ENCODE measurements at places on chromosomes 3 and 15.

DNA sequence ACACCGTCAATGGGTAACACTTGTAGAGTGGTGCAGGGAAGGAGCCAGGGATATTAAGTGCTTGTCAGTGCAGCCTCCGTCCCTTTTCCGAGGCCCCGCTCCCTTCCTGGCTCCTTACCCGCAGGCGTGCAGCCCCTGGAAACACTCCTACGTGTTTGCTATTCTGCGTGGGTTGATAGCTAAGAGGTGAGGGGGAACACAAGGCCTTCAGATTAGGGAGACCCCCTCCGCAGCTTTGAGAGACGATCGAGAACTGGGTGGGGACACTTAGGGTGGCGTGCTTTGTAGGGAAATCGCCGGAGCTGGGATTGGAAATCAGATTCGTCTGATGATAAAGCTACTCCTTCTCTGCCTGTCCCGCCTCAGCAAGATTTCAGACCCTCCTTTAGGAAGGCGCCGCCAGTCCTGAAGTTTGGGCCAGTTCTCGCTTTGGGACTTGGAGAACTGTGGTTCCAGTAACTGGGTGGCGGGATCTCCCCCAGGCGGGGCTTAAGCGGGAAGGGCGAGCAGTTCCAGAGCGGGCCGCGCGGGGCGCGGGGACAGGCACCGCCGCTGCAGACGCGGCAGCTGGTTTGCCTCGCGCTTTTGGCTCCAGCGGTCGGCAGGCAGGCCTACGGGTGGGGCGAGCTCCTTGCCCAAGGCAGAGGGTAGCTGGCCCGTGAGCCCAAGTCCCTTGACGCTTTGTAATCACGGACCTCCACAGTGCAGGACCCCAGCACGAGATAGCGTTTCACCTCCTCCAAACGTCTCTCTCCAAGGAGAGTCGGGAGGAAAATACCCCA lies 8.0 kb upstream of the FAM107A start:
- DNase-seq: peak; percentile 29

DNA sequence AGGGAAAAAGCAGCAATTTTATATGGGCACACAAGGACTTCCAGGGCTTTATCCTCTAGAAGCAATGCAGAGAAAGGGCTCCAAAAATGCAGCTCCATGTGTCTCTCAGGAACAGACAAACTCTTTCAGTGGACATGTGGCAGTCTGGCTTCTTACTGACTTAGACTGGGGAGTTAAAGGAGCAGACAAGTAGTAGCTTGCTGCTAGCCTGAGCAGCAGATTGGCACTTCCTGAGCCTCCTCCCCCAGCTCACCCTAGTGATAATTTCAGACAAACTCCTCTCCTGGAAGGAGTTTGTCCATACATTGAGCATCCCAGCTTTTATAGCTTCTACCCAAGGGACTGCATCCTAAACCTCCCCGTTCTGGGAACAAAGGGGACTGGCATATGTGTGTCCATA lies 101.7 kb upstream of the MANF start:
- DNase-seq: no peak

DNA sequence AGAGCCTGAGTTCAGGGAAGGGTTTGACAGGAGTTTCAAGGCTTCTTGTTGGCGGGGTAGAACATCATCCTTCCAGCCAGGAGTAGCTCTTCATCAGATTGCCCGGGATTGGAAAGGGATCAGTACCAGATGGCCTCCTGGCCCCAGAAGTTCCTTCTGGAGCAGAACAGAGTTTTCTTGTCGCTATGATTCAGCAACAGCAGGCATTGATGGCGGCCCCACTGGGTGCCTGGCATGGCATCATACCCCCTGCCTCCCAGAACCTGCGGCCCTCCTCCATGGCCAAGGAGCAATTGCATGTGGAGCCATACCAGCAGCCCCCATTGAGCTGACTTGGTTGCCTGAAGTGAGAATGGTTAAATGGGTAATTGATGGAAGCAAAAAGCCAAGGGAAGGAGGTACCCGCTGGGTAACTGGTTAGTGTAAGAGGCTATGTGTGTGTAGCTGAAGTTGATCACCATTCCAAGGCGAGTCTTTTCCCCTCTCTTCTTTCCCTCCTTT lies 305.6 kb downstream of the PTPRG start:
- no peak for DNase-seq

- no peak for DNase-seq
Measured at GRCh38 chr3:61545716-61546115, 15.7 kb upstream of the PTPRG start.

DNA sequence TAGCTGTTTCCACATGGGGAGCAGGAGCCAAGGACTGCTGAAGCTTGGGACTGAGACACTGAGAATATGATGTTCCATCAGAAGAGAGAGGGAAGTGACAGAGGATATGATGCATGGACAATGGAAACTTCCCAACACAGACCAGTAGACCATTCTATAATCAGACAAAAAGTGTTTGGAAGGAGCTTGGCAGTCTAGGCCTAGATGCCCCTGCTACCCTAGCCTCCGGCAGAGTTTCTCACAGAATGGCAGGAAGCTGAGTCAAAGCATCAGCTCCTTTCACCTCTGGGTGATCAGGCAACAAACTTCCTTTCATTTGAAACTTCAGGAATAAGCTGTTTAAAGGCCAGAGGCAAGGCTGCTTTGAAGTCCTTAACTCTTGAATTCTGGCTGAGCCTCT lies 222.0 kb downstream of the NEK10 start:
- no peak for DNase-seq

DNA sequence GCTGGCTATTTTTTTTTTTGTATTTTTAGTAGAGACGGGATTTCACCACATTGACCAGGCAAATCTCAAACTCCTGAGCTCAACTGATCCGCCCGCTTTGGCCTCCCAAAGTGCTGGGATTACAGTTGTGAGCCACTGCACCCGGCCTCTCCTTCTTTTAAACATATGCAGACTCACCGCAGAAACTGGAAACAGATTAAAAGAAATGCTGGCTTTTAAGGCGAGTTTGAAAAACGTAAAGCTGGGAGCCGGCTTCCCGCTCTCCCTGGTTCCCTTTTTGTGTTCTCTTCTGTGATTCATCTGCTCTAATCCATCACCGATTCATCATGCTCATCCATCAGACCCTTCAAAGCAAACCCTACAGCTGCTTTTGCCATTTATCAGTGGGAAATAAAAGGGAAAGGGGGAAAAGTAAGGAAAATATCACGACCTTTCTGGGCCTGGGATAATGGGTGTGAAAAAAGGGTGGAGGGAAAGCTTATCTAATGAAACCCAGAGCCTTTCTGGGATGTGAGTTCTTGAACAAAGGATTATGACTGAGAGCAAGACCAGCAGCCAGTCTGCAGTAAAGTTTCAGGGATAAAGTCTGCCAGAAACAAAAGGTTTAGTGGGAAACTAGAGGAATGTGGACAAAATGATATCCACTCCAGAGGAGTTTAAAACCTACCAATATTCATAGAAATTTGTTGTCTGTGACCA lies 92.3 kb upstream of the LRIG1 start:
- DNase-seq: no peak

DNA sequence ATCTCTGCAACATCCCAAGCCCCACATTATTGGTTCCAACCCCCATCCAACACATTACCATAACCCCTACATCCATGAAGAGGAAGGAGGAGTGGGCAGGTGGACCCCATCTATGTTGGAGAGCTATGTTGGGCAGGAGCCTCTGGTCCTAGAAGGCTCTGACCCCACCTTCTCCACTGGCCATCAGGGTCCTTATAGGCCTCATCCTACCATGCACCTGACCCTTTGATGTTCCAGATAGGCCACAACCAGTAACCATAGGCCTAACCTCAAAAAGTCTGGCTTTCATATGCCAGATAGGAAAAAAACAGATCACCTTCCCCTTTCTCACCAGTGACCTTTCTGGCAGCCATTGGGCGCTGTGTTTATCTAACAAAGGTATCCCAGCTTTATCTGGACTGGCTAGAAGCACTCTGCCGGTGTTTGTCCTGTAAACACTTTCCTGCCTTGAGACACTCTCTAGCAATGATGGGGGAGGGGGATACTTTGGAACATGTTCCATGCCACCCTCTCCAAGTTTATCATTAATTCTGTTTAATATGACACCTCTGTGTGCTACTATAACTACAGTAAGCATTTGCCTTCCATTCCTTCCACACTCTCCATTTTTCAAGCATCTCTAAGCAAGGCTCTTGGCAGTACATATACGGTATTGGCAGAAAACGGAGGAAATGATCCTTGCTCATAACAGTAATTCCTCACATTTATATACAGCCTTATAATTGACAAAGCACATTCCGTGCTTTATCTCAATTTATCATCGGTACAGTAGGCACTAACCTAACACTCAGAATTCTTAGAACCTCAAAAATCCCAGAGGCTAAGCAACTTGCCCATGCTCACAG lies 377.1 kb downstream of the VPS13C start:
- no peak for DNase-seq

DNA sequence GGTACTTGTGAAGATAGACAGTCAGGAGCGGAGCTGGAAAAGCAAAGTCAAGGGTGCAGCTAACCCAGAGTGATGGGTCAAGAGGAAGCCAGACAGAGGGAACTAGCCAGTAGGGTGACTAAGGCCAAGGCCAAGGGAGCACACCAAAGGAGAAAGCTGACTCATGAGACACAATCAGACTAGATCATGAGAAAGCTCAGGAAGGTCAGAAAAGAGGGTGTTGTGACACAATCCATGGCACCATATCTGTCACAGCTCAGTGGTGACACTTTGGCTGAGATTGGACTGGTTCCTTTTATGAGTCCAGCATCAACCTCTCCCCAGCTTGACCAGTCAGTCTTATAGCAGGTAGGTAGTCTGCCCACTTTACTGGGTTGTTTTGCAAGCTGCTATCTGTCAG lies 22.2 kb downstream of the P2RY1 start:
- DNase-seq: no peak

GRCh38 chr15:93180656-93181055 lies 91.6 kb upstream of the RGMA start:
- no peak for DNase-seq

- no peak for DNase-seq
Measured at GRCh38 chr15:78047761-78048627, 29.5 kb downstream of the TBC1D2B start.

- DNase-seq: no peak
Measured at GRCh38 chr15:70530503-70530902, 232.9 kb downstream of the UACA start.

DNA sequence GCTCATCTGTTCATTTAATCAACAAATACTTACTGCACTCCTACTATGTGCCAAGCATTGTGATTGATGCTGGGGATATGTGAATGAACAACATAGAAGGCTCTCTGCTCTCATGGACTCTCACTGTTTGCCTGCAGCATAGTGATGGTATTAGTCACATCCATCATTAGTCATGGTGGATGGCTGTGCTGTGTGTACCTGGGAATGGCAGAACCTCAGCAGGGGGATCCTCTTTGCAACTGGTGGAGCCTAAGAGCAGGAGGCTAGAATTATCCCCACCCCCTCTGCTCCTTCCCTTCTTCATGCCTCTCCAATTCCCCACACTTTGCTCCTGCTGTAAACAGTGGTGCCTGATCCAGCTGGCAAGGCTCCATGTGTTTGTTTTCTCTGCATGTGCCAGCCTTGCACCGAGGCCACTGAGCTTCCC lies 20.5 kb downstream of the BOC start:
- DNase-seq: no peak

DNA sequence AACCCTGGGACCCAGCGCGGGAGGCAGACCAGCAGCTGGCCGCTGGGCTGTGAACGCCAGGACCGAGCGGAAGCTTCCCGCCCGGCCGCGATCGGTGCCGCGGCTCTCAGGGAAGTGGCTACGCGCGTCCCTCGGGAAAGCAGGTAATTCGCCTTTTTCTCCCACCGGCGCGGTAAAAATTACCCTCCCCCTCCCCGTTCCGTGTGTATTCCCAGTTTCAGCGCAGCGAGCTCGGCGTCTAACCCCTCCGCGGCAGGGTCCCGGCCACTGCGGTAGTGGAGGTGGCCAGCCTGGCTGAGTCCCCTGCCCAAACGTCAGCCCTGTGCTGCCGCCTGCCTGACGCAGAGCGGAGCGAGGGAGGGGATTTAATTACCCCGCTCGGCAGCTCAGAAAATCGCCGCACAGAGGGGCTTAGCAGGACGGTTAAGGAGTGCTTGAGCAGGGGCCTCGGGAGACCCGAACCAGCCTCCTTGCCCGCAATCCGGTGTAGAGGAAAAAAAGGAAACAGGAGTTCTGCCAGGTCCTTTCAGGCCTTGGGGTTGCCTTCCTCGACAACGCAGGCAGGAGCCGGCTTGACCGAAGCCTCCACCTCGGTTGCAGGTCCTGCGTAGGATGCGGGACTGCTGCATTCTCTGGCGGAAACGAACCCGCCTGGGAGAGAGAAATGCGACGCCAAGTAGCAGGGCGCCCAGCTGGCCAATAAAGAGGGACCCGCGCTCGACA lies 2.9 kb downstream of the GATA2 start:
- DNase-seq: no peak

DNA sequence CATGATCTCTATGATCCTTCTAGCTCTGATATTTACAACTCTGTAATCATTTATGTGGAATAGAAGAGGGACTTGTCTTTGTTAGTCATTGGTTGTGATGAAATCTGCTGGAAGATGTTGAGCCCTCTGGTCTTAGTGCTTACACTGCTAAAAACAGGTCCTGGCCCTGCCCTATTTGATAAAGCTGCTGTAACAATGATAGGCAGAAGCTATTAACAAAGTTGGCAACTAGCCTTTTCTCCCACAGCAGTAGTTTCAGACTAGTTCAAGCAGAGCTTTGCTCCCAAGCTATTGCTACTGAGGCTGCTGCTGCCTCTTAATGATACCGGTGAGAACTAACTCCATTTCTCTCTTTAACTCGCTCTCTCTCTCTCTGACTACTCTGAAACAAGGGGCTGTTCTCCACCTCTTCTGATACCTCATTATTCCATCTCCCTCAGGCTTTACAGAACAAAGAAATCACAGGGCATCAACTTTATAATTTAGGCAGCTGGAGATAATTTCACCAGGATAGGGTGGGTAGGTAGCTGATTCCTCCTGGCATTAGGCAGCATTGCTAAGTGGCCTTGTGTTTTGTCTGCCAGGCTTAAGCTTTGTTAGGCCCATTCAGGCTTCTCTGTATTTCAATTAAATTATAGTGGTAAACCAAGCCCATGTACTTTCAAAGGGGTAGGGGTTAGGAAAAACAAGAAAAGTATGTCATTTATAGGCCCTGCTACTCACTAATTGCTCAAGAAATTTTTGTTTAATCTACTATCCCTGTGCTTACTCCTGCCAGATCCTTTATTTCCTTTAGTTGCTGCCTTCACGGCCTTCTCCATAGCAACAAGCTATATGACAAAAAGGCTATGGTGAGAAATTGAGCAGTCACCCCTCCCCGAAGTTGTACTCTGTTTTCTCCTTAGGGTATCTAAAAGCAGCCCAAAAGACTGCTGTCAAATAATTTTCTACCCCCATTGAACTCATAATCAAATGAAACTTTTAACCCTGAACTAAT lies 139.6 kb downstream of the RBPMS2 start:
- peak; percentile 57 for DNase-seq

- DNase-seq: no peak
Measured at GRCh38 chr3:185797108-185797881, 27.5 kb downstream of the IGF2BP2 start.

DNA sequence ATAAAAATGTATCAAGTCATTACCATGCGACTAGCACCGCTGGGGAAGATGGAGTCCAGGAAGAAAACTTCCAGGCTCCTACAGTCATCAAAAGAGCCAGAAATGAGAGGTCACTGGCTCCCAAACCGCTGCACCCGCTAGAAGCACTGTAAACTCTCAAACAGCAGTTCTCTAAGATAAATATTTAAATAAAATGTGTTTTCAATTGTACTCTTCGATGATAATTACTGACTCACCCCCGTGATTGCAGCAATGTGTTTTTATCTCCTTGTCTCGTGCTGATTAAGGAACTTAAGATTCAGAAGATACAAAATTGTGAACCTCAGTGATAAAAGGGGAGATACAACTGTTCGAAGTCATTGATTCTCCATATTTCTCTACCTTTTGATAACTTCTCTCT lies 45.8 kb upstream of the FOXP1 start:
- DNase-seq: no peak
